ENCODE measurements at places on chromosomes 16 and 17.

DNA sequence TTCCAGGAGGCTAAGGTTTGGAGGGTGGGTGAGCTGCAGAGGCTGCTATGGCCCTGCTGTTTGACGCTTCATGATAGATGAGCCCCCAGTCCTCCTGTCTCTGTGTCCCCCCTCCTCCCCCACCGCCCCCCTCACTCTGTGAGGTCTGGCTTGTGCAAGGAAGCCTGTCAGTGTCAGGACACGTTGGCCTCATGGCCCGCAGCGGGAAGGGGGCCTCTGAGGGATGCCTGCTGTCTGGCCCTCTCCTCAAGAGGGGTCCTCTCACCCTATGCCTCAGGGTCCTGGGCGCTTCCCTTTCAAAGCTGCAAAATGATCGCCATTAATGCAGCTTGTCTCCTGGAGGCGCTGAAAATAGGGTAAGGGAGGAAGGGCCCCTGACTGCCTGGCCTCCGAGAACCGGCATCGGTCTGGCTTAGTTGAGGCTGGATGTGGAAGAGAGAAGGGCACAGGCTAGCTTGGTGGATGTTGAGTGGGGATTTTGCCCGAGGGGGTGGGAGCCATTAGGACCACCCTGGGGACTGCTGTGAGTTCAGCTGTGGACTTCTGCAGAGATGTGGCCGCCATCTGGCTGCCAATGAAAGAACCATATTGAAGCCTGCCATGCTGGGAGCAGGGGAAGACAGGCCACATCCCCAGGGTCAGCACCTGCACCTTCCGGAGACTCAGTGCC, 14.8 kb upstream of the GOSR2 start:
- no peak for DNase-seq

DNA sequence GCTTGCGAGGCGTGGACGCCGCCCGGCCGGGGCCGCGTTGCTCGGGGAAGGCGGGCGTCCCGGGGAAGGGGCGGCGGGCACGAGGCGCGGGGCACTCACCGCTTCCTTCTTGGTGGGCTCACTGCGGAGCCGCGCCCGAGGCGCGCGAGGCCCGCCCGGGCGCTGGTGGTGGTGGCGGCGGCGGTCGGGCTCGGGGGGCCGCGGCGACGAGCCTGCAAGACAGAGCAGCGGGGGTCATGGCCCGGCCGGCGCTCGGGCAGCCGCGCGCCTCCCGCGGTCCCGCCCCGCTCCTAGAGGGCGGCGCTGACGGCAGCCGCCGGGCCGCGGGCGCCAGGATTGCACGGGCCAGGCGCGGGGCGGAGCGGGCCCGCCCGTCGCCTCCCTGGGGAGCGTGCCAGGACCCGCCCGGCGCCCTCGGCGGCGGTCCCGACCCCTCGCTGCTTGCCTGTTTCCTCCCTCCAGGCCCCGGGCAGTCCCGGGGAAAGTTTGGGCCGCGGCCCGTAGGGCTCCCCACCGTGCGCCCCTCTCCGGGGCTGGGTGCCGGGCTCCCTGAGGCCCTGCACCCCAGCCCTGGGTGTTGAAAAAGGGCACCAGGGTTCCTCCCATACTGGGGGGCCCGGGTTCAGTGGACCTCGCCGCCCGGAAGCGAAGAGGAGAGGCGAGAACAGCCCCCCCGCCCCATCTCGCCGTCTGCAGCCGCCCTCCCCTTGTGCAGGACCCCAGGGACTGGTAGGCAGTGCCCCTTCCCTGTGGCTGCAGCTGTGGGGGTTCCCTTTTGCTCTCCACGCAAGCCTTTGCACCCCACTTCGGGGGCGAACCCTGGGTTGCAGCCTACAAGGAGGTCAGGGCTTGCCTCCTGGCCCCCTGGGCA, at the start of gene C16orf74:
C16orf74 (minus strand) TSS at position 270 of the 871 bp plus-strand sequence. CDS start 15,879 bp downstream, outside the sequence.
- DNase-seq, result no peak

DNA sequence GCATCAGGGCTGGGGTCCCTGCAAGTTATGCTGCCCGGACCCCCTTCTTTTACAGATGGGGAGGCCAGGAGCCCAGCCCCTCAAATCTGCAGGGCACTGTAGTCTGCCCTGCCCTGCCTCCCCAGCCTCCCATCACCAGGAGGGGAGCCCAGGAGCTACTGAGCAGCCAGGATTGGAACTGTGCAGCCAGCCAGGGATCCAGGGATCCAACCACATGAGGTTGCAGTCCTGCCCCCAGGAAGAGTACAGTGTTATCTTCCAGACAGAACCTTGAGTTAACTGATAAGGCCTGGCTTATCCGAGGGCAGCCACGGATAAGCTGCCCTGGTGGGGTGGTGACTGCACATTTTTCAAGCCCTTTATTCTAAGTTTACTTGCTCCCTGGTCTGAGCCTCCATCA, 11.4 kb upstream of the NDRG4 start:
- DNase-seq, result no peak

- DNase-seq, result no peak
Observed at GRCh38 chr17:28968914-28969295, 17.6 kb upstream of the PHF12 start.

DNA sequence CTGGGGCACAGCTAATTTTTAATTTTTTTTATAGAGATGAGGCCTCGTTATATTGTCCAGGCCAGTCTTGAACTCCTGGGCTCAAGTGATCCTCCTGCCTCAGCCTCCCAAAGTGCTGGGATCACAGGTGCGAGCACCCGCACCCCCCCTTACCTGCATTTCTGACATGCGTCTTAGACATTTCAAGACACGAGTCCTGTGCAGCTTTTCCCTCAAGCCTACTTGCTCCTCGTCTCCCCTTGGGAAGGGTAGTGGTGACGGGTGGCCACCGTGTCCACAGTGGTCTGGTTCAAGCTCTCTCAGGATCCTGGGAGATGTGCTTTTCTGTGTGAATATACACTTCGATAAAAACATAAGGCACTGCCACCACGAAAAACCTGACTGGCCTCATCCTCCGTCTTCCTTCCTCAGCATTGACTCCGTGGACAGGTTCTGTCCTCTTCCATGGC, 9.6 kb downstream of the CANT1 start:
- DNase-seq, result no peak

GRCh38 chr16:49799172-49799571, 56.7 kb downstream of the ZNF423 start:
- no peak for DNase-seq

- DNase-seq, result no peak
Observed at GRCh38 chr17:74712301-74712700, 422 bp downstream of the CD300LF start.

- no peak for DNase-seq
Observed at GRCh38 chr16:77585379-77586251, 136.7 kb upstream of the NUDT7 start.

- no peak for DNase-seq
Observed at GRCh38 chr16:71423865-71424264, 18.0 kb downstream of the TLE7 start.

DNA sequence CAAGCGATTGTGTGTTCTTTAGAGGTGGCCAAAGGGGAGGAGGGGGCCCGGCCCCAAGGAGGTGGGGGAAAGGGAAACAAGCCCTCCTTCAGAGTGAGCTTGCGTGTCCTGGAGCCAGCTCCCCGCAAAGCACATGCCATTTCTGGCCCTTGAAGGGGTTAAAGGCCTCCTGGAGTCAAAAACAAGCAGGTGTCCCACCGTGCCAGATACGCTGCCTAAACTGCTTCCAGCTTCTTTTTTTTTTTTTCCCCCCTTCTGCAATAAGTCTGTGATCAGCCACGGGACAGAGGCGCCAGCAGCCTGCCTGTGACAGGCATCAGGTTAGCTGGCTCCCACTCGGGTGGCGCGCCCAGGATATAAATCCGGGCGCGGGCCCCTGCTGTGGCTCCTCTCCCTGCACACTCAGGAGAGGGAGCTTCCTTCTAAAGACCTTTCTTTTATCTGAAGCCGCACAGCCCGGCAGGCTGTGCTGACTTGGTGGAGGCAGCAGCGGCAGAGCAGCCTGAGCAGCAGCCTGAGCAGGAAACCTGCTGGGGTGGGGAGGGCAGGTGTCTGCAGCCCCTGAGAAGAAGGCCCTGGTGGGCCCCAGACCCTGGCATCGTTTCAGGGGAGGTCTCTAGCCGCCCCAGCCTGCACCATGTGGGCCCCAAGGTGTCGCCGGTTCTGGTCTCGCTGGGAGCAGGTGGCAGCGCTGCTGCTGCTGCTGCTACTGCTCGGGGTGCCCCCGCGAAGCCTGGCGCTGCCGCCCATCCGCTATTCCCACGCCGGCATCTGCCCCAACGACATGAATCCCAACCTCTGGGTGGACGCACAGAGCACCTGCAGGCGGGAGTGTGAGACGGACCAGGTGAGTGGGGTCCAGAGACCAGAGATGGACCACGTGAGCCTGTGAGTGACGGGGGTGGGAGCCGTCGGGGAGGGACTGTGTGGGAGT, at the start of gene WFIKKN2:
WFIKKN2 (plus strand) TSS at position 286 of the 934 bp plus-strand sequence; CDS start at position 638, 352 bp downstream.
- DNase-seq, result no peak

GRCh38 chr17:48646183-48647102, 20.3 kb upstream of the HOXB9 start:
- no peak for DNase-seq

- DNase-seq, result no peak
Observed at GRCh38 chr17:63774969-63775265, 947 bp downstream of the DDX42 start.

- peak; percentile 93 for DNase-seq
Observed at GRCh38 chr16:87778830-87779579, 13.2 kb upstream of the KLHDC4 start.

DNA sequence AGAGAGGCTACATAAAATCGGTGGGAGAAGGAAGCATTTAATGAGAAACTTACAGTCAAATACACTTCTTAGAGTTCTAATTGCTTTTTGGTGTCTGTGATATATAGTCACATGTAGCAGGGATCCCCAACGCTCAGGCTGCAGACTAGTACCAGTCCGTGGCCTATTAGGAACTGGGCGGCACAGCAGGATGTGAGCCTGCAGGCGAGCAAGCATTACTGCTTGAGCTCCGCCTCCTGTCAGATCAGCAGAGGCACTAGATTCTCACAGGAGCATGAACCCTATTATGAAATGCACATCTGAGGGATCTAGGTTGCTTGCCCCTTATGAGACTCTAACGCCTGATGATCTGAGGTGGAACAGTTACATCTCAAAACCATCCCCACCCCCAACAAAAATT, 158.5 kb downstream of the TANC2 start:
- DNase-seq, result no peak

DNA sequence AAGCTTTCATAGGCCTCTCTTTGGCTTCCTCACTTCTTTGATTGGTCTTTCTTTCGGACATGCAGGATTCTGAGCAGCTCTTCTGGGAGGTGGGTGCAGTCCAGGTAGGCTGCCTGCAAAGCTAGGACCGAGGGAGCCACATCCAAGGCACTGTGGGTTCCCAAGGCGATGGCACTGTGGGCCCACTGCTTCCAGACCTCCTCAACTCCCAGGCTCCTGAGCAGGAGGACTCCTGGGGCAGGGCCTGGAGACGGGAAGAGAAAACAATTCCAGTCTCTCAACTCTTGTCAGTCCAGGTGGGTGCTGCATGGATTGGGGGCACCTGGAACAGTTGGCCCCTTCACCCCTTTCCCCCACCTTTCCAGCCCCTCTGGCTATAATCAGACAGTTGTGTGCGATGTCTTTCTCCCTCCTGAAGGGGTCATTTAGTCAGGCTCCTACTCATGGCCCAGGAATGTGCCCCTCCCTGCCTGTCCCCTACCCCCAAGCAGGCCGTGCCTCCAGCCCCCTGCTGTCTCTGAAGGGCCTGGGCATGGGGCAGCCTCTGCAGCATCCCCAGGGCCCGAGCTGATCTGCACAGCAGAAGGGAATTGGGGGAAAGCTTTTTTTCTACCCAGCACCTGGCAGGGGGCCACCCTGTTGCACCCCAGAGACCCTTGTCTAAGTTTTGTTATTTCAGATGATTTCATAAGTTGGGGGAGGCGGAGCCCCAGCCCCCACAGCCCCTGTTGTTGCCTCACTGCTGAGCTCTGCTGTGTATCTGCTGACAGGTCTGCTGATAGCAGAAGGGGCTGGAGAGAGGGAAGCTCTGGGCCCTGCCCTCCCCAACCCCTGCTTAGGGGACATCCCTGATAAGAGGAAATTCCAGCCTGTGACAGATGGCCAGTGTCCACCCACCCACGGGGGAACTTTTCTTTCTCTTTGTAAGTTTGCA, 330.3 kb downstream of the SEC14L1 start:
- DNase-seq, result no peak

- no peak for DNase-seq
Observed at GRCh38 chr16:84907575-84907974, 87.8 kb downstream of the CRISPLD2 start.

Data from activated CD8-positive, alpha-beta memory T cell treated with anti-CD3 and anti-CD28 coated beads for 4 hours (primary cell).